T-helper 17 cell (primary cell): ENCODE measurements at places on chromosomes 1 and 21. TPM values are rescaled to one million over a fixed set of nuclear protein-coding genes. Genes with fewer than 3 reads are reported as not detected.

DNA sequence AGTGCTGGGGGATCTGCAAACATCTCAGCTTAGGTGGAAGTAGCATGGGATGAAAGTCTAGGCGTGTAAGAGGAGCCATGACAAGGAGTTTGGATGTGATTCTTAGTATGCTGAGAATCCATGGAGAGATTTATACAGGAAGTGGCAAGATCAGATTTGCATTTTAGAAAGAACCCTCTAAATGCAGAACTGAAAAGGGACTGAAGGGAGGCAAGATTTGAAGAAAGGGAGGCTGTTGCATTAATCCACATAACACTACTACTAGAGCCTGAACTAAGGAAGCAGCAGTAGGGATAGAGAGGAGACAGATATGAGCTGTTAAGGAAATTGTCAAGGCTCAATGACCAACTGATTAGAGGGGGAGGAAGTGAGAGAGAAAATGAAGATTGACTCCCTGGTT lies 9.8 kb downstream of the C1orf74 start:
- H3K36me3 ChIP-seq = peaks cover 22% of the 10 kb centered on the region
- peaks cover 21% of the 10 kb centered on the region for H3K4me1 ChIP-seq
- no peaks in the 10 kb centered on the region for H3K27me3 ChIP-seq
- DNase-seq = no peak
- H3K4me3 ChIP-seq = peak overlapping the region; percentile 70
- H3K27ac ChIP-seq = no peak overlapping the region

DNA sequence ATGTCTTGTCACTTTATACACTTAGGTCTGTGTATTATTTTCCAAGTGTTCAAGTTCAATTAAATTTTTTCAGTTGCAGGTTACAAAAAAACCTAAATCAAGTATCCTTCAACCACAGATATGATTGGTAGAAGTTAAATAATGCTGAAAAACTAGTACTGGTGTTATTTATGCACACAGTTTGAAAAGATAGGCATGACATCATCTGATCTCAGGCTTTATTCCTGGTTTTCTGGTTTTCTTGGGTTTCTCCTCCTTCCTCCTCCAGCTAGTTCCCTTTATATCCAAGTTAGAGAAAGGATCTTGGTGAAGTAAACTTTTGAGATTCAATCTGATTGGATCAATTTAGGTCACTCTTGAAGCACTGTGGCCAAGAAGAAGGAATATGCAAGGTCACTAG lies 1201.1 kb upstream of the B3GALT2 start:
- H3K27me3 ChIP-seq = no peaks in the 10 kb centered on the region
- no peaks in the 10 kb centered on the region for H3K36me3 ChIP-seq
- H3K4me1 ChIP-seq = no peaks in the 10 kb centered on the region
- no peak for DNase-seq
- H3K27ac ChIP-seq = no peak overlapping the region
- no peak overlapping the region for H3K4me3 ChIP-seq

- no peak overlapping the region for H3K4me3 ChIP-seq
- DNase-seq = no peak
- peaks cover 5% of the 10 kb centered on the region for H3K36me3 ChIP-seq
- peaks cover 38% of the 10 kb centered on the region for H3K4me1 ChIP-seq
- H3K27me3 ChIP-seq = no peaks in the 10 kb centered on the region
Measured at GRCh38 chr1:174017231-174017970, 4.8 kb downstream of the RC3H1 start.

GRCh38 chr1:155003766-155004351 lies 1.3 kb downstream of the ZBTB7B start:
- H3K4me3 ChIP-seq = peak overlapping the region; percentile 99
- H3K36me3 ChIP-seq = peaks cover 4% of the 10 kb centered on the region
- H3K4me1 ChIP-seq = peaks cover 49% of the 10 kb centered on the region
- H3K27ac ChIP-seq = peak overlapping the region; percentile 96

DNA sequence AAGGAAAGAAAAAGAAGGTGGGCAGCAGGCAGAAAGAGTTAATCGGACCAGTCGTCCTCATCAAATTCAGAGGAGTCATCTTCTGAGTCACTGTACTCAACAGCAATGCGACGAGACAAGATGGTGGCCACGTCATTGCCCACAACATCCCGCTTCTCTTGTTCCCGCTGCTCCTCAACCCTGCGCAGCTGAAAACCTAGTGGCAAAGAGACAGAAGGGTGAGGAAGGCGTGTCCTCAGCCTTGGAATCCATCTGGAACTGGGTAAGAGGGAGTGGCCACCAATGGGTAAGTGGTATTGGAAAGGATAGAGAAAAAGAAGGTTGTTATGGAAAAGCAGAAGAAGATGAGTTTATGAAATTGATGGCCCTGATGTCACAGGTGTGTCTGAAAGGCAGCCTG lies 15.7 kb downstream of the GPR3 start:
- no peaks in the 10 kb centered on the region for H3K36me3 ChIP-seq
- peaks cover 3% of the 10 kb centered on the region for H3K4me1 ChIP-seq
- H3K4me3 ChIP-seq = no peak overlapping the region
- no peak for DNase-seq
- H3K27ac ChIP-seq = no peak overlapping the region

GRCh38 chr1:227621211-227621610 lies 57.9 kb downstream of the ZNF678 start:
- H3K36me3 ChIP-seq = no peaks in the 10 kb centered on the region
- no peaks in the 10 kb centered on the region for H3K27me3 ChIP-seq
- no peaks in the 10 kb centered on the region for H3K4me1 ChIP-seq
- no peak overlapping the region for H3K4me3 ChIP-seq
- H3K27ac ChIP-seq = no peak overlapping the region

DNA sequence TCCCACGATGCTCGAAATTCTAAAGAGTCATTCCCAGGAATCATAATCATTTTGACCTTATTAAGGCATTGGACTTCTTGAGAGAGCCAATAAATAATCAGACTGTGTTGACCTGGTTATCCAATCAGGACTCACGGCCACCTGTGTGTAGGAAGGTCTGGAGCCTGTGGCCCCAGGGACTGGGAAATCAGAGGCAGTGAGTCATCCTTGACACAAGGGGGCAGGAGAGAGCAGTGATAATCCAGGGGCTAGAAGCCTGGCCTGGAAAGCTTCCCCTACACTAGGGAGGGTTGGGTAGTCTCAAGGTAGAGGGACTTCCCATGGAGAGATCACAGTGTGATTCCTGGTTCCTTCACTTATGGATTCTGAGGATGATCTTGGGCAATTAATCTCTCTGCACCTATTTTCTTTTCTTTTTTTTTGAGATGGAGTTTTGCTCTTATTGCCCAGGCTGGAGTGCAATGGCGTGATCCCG lies 4.7 kb downstream of the MR1 start:
- H3K27me3 ChIP-seq = no peaks in the 10 kb centered on the region
- H3K36me3 ChIP-seq = no peaks in the 10 kb centered on the region
- H3K27ac ChIP-seq = peak overlapping the region; percentile 69
- H3K4me3 ChIP-seq = peak overlapping the region; percentile 50

DNA sequence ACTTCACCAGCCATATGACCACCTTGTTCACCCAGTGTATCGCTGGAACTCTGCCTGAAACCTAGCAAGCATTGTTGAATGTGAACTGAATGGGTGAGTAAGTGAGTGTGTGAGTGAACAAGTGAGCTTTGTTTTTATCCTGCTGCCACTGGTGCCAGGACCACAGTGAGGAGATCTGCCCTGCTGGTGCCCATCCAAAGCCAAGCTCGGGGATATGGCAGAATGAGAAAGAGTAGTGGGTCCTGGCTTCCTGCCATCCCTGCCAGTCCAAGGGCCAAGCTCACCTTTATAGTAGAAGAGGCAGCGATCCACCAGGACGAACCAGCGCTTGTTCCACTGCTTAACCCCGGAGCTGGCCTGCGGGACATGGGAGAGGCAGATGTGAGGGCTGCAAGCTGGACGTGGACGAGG lies 53.4 kb upstream of the GOLT1A start:
- no peak overlapping the region for H3K4me3 ChIP-seq
- peaks cover 15% of the 10 kb centered on the region for H3K27me3 ChIP-seq
- H3K36me3 ChIP-seq = peaks cover 3% of the 10 kb centered on the region
- no peak overlapping the region for H3K27ac ChIP-seq
- peaks cover 4% of the 10 kb centered on the region for H3K4me1 ChIP-seq

DNA sequence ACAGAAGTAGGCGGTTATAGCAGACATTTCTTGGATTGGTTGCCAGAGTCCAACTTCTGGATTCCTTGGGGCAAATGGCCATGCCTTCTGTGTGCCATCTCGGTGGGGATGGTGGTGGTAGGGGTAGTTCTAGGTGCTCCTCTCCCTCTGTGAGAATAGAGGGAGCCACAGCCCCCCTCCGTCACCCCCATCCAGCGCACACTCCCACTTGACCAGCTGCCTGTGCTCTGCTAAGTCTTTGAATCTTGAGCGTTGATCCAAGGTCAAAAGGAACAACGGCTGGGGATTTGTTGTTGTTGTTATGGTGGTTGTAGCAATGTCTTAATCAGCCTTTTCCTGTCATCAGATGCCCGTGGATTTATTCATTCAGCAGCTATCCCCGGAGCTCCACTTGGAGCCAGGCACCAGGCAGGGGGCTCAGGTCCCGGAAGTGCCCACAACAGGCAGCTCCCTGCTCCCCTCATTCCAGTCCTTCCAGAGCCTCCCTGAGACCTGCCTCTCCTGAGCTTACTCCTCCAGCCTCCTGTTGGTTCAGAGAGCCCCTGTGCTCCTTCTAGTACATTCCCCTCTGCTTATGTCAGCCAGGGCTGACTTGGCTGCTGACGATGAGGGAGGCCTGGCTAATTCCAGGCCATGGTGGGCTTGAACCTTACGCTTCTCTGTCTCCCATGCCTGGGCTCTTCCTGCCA lies 146.6 kb upstream of the WNT4 start:
- H3K4me1 ChIP-seq = no peaks in the 10 kb centered on the region
- H3K27ac ChIP-seq = no peak overlapping the region
- H3K4me3 ChIP-seq = no peak overlapping the region
- H3K36me3 ChIP-seq = peaks cover 7% of the 10 kb centered on the region

- peak overlapping the region; percentile 24 for H3K27ac ChIP-seq
- peaks cover 49% of the 10 kb centered on the region for H3K27me3 ChIP-seq
- peaks cover 7% of the 10 kb centered on the region for H3K36me3 ChIP-seq
- no peak overlapping the region for H3K4me3 ChIP-seq
- peaks cover 12% of the 10 kb centered on the region for H3K4me1 ChIP-seq
Measured at GRCh38 chr21:39441502-39442475, 3.8 kb downstream of the LCA5L start.

DNA sequence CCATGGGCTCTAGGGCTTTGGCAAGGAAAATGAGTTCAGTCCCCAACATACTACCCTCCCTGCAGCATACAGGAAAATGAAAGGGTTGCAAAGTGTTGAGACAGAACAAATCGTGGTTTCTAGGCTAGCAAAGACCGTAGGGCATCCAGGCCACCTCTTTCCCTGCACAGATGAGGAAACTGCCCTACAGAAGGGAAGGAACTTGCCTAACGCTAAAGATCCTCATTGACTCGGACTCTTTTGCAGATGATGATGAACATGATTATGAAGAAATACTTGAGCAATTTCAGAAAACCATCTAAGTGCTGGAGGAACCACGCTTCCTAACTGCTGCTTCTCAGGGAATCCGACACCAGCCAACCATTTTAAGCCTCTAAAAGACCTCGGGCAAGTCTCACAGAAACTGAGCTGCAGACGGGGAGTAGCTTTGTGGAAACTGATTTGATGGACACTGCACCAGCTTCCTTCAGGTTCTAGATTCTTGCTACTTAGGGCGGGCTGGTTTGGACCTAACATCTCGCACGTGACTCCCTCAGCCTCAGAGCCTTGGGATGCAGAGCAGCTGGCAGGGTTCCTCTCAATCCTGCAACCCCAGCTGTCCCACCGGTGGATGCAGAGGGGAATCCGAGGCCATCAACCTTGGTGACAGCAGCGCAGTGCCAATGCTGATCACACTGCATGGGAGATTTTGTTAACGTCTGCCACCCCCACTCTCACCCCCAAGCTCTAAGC lies 13.4 kb downstream of the THEMIS2 start:
- peaks cover 5% of the 10 kb centered on the region for H3K36me3 ChIP-seq
- H3K4me1 ChIP-seq = peaks cover 55% of the 10 kb centered on the region
- H3K27ac ChIP-seq = peak overlapping the region; percentile 90
- no peaks in the 10 kb centered on the region for H3K27me3 ChIP-seq
- DNase-seq = no peak

DNA sequence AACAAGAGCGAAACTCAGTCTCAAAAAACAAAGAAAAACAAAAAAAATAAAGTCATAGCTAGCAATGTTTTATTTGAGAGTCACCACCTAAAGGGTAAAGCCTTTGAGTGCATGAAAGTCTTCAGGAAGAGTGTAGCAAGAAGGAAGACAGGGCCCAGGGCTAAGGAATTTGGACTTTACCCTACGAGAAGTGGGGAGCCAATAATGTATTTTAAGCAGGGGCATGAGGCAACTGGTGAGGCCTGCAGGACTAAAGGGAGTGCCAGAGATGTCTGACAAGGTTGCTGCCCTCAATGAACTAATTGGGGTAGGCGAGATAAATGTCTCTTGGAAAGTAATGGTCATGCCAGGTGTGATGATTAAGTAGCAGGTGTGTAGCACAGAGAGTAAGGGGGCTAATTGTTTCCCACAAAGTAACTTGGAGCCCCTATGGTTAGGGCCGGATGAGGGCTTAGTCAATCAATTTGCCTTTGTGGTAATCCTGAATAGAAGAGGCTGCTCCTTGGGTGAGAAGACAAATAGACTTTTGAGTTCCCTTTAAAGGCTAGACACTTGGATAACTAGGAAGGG lies 31.6 kb upstream of the CACNA1E start:
- no peaks in the 10 kb centered on the region for H3K4me1 ChIP-seq
- no peak overlapping the region for H3K4me3 ChIP-seq

DNA sequence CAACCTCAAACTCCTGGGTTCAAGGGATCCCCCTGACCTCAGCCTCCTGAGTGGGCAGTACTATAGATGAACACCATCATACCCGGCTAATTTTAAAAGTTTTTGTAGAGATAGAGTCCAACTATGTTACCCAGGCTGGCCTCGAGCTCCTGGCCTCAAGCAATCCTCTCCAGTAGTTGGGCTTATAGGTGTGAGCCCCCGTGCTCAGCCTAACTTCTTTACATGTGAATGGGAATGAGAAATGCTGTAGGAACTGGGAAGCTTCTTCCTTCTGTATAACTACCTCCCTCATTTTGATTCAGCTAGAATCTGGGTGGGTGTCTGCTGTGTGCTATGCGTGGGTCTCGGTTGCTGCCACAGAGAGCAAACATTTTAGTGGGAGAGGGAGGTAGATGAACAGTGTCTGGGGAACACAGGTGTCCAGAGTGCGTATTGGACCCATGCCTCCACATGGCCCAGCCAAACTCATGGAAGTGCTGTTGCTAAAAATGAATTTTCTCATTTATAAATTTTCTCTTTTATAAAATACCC lies 150.6 kb downstream of the NOS1AP start:
- peaks cover 72% of the 10 kb centered on the region for H3K27me3 ChIP-seq
- H3K36me3 ChIP-seq = no peaks in the 10 kb centered on the region
- H3K27ac ChIP-seq = no peak overlapping the region

The S100A2 gene
- 0.52 TPM for total RNA-seq

The CHIT1 gene
- 0.13 TPM for total RNA-seq

The TSPEAR gene
- not detected for total RNA-seq

The PRR9 gene
- total RNA-seq = not detected
